A549 treated with AZD2906 at 1 μM for 4 hours (cell line): ENCODE measurements at places on chromosomes 11 and 22. TPM values are rescaled to one million over a fixed set of nuclear protein-coding genes. Genes with fewer than 3 reads are reported as not detected.

CD6 gene
- 0.04 to 0.16 TPM (median 0.09 TPM) in 5 replicates for total RNA-seq

RAB3IL1 gene
- total RNA-seq: 17.9 to 26.3 TPM (median 22.5 TPM) in 5 replicates

HBB gene
- 0.24 TPM in 1 of 5 replicates, not detected in the others for total RNA-seq

MS4A15 gene
- total RNA-seq: 0.06 TPM in 1 of 5 replicates, not detected in the others

OR8D1 gene
- not detected in 5 replicates for total RNA-seq

CDK2AP2 gene
- 58.0 to 88.8 TPM (median 86.2 TPM) in 5 replicates for total RNA-seq

GATD1 gene
- 40.1 to 46.1 TPM (median 41.7 TPM) in 5 replicates for total RNA-seq

TTC38 gene
- total RNA-seq: 11.4 to 15.9 TPM (median 12.5 TPM) in 5 replicates

DCUN1D5 gene
- 60.5 to 64.0 TPM (median 62.2 TPM) in 5 replicates for total RNA-seq

L3MBTL2 gene
- 17.4 to 19.3 TPM (median 18.7 TPM) in 5 replicates for total RNA-seq

GDPD5 gene
- 9.0 to 14.9 TPM (median 12.5 TPM) in 5 replicates for total RNA-seq

LSP1 gene
- 1.6 to 2.3 TPM (median 1.8 TPM) in 5 replicates for total RNA-seq

CCDC15 gene
- 0.41 to 0.62 TPM (median 0.53 TPM) in 5 replicates for total RNA-seq

TH gene
- total RNA-seq: 0.06 to 0.10 TPM (median 0.08 TPM) in 4 of 5 replicates, not detected in the other

KIRREL3 gene
- total RNA-seq: 9.0 to 11.2 TPM (median 10.4 TPM) in 5 replicates

FAM83F gene
- total RNA-seq: 0.01 TPM in 1 of 5 replicates, not detected in the others

DEPDC7 gene
- total RNA-seq: 6.0 to 6.9 TPM (median 6.8 TPM) in 5 replicates

RFPL3 gene
- total RNA-seq: not detected in 5 replicates

RDX gene
- 91.4 to 151 TPM (median 121 TPM) in 5 replicates for total RNA-seq

NARS2 gene
- 16.0 to 21.3 TPM (median 16.8 TPM) in 5 replicates for total RNA-seq

BDNF gene
- total RNA-seq: 7.3 to 9.7 TPM (median 8.3 TPM) in 5 replicates

ZNF70 gene
- total RNA-seq: 0.91 to 1.4 TPM (median 1.0 TPM) in 5 replicates
